ENCODE measurements at places on chromosomes 16 and 17.

GRCh38 chr16:1991135-1991551 is 1.4 kb downstream of the SYNGR3 start:
- no peak for DNase-seq

GRCh38 chr17:5883775-5884665 is 186.2 kb upstream of the WSCD1 start:
- no peak for DNase-seq

DNA sequence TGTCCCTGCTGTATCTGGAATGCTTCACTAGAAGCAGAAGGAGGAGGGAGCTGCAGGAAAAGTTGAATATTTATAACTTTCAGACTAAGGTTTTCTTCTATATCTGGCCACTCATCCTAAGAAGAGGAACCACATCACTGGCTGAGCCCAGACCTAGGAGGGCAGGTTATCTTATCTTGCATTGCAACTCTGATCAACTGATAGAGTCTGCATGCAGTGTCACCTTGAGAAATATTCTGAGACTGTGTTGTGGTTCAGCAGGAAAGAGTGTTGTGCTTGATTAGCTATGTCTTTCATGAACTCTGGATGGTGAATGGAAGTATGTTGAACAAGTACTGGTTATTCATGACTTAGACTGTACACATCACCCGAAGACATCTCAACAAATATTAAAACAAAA is 460.0 kb downstream of the TOX3 start:
- DNase-seq, result no peak

DNA sequence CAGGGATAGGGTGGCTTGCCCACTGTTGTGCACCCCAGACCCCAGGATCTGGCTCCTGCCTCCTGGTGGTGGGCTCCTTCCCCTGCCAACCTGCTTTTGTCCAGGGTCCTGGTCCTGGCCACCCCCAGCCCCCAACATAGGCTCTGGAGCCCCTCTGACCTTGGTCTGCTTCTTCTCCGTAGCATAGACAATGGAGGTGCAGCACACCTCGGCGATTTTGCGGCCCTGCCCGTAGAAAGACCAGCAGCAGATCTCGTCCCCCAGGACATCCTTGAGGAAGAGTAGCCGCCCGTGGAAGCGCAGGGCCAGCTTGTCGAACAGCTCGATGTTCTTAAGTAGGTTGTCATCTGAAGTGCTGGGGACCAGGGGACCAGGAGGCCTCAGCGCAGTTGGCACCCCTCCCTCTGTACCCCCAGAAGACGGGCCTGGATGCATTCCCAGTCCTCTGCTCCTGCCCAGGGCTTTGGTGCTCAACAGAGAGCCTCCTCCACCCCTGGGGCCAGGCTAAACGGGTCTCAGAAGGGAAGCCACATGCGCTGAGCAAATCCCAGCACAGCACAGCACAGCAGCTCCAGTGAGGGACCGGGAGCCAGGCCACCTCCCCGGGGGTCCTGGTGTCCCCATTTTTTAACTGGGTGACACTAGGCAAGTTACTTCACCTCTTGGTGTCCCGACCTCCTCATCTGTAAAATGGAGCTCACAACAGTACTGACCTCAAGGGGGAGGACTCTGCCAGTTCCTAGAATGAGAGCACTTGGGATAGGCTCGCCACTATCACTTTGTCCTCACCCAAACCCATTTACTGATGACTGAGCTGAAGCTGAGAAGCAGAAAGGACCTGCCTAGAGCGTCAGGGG is 10.8 kb downstream of the ASPHD1 start:
- no peak for DNase-seq

DNA sequence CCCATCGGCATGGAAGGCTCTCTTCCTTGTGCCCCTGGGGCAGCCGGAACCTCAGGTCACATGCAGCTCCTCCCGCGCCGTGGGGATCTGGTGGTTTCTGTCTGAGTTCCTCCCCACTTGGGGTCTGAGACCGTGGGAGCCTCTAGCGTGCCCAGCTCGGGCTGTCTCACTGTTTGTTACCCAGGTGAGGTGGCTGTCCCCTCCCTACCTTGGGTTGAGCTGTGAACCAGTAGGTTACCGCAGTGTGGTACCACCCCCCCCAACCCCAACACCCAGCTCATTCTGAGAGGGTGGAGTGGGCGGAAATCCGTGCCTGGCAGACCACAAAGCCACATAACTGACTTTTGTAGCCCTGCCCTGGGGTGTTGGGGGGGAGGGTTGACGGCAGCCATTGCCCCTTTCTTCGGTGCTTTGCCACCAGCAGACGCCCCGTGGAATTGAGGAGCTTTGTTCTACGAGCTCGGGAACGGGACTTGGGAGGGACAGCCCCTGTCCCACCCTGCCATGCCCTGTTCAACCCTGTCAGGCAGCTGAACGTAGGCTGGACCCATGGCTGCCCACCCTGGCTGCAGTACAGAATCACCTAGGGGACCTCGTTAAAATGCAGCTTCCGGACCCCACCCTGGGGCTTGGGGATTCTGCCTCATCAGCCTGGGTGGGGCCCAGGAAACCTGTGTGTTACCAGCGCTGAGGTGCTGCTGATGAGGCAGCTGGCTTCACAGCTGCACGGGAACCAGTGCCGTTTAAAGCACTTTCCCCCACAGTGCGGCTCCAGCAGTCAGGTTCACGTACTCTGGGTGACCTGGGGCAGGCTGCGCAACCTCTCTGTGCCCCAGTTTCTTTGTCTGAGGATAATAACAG is 18.5 kb downstream of the RAP1GAP2 start:
- DNase-seq, result no peak

GRCh38 chr17:9905902-9906301 is 831 bp upstream of the RCVRN start:
- DNase-seq, result peak; percentile 88

GRCh38 chr17:4708436-4708835 is 2.0 kb upstream of the ARRB2 start:
- no peak for DNase-seq

DNA sequence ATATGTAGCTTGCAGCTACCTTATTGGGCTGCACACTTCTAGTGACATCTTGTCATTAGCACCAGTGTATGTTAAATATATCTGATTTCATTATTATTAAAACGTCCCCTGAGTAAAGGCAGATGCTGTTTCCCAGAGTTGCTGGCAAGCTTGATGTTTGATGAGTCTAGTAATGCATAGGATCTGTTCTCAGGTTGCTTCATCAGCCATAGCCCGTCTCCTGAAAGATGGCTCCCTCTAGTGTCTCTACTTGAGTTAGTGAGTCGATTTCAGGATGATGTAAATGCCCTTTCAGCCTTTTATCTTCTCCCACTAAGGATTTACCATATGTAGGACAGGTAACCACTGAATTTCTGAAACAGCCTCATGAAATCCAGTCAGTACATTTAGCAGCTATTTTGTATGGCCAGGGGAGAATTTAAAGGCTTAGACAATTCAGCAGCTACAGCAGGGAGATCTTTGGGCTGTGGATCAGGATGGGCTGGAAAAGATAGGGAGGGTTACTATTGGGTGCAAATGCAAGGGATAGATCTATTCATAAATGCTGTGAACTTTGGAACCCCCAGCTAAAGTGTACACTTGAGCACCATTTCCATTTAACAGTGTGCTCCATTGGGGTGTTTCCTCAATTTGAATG is 376.3 kb downstream of the CNTNAP4 start:
- no peak for DNase-seq

GRCh38 chr16:57564571-57565270 is 22.3 kb downstream of the ADGRG5 start:
- DNase-seq, result no peak

- DNase-seq, result no peak
These were observed at the start of gene KRT15 for GRCh38 chr17:41518789-41519449. TSS of gene KRT15 (minus strand) at chr17:41518890. CDS start at chr17:41518827, 63 bp downstream.

DNA sequence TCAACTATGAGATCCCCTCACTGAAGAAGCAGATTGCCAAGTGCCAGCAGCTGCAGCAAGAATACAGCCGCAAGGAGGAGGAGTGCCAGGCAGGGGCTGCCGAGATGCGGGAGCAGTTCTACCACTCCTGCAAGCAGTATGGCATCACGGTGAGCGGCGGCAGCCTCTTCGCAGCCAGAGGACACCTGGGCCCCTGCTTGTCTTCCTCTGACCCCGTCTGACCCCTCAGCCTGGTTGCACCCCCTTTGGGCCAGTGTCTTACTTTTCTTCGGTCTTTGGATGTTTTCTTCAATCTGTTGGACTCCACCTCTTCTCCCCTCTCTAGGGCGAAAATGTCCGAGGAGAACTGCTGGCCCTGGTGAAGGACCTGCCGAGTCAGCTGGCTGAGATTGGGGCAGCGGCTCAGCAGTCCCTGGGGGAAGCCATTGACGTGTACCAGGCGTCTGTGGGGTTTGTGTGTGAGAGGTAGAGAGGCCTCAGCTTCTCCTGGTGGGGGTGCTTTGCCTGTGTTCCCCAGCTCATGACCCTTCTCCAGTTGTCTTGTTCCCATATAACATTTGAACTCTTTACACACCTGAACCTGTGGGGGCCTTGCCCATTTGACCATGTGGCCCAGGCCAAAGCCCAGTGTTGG is 4.4 kb downstream of the CDK5RAP3 start:
- no peak for DNase-seq

DNA sequence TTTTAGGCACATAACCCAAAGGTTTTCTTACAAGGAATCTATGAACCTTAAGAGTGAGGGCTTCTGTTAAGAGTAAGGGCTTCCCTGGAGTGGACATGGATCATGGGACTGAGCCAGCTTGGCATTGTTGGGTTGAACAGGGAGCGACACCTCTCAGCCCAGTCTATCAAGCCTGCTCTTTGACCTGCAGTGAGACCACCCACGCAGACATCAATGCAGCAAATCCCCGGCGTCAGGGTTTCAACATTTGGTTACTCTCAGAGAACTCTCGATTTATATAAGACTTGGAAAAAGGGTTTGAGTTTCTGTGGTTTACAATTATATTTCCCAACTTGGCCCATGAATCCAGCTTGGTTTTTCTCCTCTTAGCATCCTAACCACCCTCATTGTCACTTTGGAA is 299.9 kb downstream of the WWOX start:
- no peak for DNase-seq

DNA sequence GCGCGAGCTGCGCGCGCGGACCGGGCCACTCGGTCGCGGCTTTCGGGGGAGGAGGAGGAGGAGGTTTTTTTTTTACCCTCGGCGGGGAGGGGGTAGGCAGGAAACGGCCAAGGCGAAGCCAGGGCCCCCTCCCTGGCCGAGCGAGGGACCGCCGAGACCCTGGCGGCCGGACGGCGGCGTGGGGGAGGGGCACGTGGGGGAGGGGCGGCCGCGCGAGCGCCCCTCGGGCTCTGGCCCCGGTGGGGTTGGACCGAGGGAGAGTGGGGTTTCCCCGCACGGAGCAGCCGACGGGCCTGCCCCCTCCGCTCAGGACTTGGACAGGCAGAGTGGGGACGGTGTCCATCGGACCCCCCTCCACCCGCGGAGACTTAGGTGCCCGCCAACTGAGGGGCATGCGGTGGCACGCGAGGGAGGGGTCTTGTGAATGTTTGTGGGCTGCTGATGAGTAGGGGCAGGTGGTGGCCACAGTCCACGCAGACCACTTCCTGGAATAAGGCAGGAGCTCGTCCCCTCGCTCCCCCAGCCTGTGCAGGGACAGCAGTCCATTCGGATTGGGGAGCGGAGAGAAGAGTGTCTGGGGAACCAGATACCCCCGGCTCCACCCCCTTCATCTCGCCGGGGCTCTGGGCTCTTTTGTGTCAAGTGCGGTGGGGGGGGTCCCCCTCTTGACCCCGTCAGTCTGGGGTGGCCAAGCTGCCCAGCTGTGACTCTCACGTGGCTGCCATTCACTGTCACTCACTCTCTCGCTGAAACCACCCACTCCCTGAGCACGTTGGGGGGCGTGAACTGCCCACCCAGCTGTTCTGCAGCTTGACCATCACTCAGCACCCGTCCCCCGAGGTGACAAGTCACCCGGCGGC is 3.0 kb upstream of the CHD3 start:
- peak; percentile 84 for DNase-seq

DNA sequence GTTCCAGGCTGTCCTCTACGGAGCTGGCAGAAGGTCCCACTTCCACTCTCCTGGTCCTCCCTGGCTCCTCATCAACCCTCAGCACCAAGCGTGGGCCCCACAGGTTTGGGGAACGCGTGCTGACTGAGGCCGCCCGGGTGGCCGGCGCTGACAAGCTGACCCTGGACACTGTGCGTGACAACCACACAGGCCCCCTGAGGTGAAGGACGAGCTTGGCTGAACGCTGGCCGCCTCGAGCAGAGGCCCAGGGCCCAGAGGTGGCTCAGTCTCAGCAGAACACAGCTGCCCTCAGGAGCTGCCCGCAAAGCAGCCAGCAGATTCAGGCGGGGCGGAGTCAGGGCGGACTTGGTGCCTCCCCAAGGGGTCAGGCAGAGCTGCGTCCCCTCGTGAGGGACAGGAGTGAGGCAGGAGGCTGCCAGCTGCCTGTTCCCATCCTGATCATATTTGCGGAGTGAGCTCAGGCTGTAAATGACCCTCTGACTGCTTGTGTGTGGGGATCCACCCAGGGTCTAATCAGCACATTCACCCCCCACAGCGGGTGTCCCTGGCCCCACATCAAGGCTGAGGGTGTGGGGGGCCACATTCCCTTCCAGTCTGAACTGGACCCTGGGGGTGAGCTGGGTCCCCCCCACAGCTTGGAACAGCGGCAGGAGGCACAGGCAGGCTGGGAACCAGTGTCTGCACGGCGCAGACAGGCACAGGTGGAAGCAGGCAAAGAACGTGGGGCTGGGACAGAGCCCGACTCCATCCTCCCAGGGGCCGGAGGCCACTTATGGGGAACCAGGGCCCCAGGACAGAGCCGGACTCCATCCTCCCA is 105.1 kb upstream of the METRNL start:
- DNase-seq, result no peak

DNA sequence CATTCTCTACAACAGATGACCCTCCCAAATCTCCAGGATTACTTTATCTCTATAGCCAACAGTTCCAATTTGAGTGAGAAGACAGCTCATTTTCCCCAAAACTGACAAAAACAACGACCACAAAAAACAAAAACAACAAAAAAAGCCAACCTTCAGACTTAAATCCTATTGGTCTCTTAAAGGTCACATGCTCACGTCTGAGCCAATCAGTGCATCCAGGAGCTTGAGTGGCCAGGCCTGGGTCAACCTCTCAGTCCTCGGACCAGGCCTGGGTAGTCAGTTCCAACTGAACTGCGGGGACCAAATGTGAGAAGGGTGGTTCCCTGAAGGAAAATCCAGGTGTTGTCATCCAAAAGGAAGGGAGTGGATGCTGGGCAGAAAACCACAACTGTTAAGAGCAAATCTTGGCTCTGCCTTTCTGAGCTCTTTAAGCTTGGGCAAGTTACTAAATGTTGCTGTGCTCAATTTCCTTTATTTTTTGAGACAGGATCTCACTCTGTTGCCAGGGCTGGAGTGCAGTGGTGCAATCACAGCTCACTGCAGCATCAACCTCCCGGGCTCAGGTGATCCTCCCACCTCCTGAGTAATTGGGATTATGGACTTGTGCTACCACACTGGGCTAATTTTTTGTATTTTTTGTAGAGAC is 43.0 kb upstream of the MSI2 start:
- DNase-seq, result no peak

DNA sequence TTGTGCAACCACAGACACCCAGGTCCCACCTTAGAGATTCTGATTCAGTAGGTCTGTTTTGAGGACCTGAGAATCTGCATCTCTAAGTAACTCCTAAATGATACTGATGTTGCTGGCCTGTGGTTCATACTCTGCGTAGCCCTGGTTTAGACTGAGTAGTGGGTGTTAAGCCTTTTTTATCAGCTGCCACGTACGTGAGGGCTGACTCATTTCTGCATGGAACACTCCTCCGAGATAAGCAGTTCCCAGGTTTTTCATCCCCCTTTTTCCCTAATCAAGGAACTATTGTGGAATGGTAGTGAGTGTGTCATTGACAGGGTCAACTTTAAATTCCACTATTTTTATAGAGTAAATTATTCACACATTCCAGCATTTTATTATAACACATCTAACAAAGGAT is 26.1 kb downstream of the CDRT4 start:
- no peak for DNase-seq

GRCh38 chr16:10756574-10756973 is 12.9 kb downstream of the NUBP1 start:
- no peak for DNase-seq

Data from posterior vena cava (tissue), 2 donors.